ENCODE measurements at places on chromosomes 4 and X. TPM values are rescaled to one million over a fixed set of nuclear protein-coding genes. Genes with fewer than 3 reads are reported as not detected.

The MAGEB1 gene
- total RNA-seq, result not detected

The HAUS7 gene
- total RNA-seq, result 33.8 TPM

The PRDX4 gene
- total RNA-seq, result 35.0 TPM

The CACNA1F gene
- total RNA-seq, result 0.93 TPM

The TEX11 gene
- total RNA-seq, result not detected

The FBXL5 gene
- total RNA-seq, result 44.6 TPM

DNA sequence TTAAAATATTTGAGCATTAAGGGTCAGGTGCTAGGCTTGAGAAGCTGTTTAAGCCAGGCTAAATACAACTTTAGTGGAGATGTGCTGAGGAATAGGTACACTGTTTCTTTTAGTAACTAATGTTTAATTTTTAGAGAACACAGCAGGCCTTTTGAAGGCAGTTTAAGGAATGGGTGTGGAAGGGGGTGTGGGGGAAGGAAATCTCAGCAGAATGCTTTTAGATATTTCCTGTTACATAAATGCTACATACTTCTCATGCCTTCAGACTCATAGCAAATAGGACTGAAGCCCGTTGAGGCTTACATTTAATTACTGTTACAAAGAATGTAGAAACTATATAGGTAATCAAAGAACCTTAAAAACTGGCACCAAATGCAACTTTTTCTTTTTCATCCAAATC, 66.3 kb downstream of the WWC2 start:
- DNase-seq, result no peak

DNA sequence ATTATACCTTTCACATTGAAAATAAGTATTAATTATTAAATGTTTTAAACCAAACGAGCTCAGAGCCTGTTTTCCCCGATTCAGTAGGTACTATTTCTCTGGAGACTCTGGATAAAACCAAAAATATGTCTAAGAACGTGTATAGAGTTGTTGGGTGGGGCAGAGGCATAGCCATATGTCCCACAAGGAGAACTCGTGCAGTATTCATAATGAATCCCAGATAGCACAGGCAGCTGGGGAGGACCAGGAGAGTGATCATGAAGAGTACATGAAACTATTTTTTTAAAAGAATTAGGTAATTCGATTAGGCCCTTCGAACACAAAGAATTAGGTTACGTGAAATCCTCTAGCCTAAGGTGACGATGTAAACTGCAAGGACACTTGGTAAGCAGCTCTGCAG, 76.1 kb downstream of the CLDN22 start:
- DNase-seq, result no peak

DNA sequence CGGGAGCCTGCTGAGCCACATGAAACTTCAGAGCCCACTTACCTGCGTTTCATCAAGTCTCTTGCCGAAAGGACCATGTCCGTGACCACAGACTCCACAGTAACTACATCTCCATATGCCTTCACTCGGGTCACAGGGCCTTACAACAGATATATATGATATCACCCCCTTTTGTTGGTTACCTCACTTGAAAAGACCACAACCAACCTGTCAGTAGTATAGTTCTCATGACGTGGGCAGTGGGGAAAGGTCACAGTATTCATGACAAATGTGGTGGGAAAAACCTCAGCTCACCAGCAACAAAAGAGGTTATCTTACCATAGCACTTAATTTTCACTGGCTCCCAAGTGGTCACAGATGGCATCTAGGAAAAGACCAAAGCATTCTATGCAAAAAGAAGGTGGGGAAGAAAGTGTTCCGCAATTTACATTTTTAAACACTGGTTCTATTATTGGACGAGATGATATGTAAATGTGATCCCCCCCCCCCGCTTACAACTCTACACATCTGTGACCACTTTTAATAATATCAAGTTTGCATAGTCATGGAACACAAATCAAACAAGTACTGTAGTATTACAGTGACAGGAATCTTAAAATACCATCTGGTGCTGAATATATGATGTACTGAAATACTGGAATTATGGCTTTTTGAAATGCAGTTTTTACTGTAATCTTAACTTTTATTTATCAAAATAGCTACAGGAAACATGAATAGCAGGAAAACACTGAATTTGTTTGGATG, 129.9 kb downstream of the TET2 start:
- DNase-seq, result no peak
